ENCODE measurements at places on chromosomes 12 and 14. TPM values are rescaled to one million over a fixed set of nuclear protein-coding genes. Genes with fewer than 3 reads are reported as not detected.

Gene RFX4
- not detected for total RNA-seq

Gene RAD51AP1
- 38.0 TPM for total RNA-seq

Gene SERPINA5
- total RNA-seq: not detected

Gene TAS2R7
- not detected for total RNA-seq

Gene VWF
- not detected for total RNA-seq

Gene TMEM52B
- total RNA-seq: 0.07 TPM

Gene ACOT6
- total RNA-seq: not detected

Gene BATF
- total RNA-seq: not detected

Gene DBX2
- not detected for total RNA-seq

Gene ZC2HC1C
- not detected for total RNA-seq

Gene LRRC10
- total RNA-seq: not detected

Gene PPP1CC
- total RNA-seq: 186 TPM

Gene CD27
- total RNA-seq: not detected

Gene CCDC177
- not detected for total RNA-seq

Gene PARPBP
- total RNA-seq: 30.9 TPM

Gene FAR2
- total RNA-seq: 10.1 TPM

Gene KRT71
- not detected for total RNA-seq

Gene STAT6
- 118 TPM for total RNA-seq

Gene OR4Q3
- total RNA-seq: not detected

Gene TMEM132C
- total RNA-seq: not detected

Gene SDSL
- 3.9 TPM for total RNA-seq

Gene PHETA1
- total RNA-seq: 4.2 TPM

Gene RPL10L
- total RNA-seq: not detected

Gene LGR5
- 0.10 TPM for total RNA-seq

Gene ANKRD9
- total RNA-seq: 13.0 TPM
